Stimulated activated CD8-positive, alpha-beta memory T cell treated with anti-CD3 and anti-CD28 coated beads, Interleukin-4, amount 100 ng/mL, for 24 hours (primary cell): ENCODE measurements at places on chromosomes 1 and 21.

GRCh38 chr21:32122082-32122481, 156.8 kb downstream of the MIS18A start:
- DNase-seq = no peak

DNA sequence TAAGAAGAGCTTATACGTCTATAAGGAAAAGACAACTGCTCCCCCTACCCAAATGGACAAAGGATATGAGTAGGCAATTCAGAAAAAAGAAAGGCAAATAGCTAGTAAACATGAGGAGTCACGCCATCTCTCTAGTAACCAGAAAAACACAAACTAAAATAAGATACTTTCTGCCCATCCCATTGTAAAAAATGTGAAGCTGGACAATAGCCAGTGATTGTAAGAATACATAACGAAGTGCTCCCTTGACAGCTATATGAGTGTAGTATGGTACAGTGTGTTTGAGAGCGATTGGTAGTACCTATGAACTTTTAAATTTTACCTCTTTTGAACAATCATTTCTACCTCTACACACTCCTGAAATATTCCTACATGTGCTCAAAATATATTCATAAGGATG, 7.5 kb upstream of the GJA8 start:
- no peak for DNase-seq

GRCh38 chr1:45891087-45891486, 87.7 kb downstream of the MAST2 start:
- DNase-seq = no peak

DNA sequence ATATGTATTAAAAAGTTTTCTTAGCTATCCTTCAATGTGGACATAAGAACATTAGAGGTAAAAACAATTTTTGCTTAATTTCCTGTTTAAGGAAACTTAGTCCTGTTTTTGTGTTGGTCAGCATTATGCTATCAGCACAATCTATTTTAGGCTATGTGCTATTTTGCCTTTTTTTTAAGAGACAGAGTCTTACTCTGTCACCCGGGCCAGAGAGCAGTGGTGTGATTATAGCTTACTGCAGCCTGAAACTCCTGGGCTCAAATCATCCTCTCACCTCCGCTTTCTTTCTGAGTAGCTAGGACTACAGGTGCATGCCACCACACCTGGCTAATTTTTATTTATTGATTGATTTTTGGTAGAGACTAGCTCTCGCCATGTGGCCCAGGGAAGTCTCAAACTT, 199.1 kb upstream of the TMPRSS15 start:
- no peak for DNase-seq

DNA sequence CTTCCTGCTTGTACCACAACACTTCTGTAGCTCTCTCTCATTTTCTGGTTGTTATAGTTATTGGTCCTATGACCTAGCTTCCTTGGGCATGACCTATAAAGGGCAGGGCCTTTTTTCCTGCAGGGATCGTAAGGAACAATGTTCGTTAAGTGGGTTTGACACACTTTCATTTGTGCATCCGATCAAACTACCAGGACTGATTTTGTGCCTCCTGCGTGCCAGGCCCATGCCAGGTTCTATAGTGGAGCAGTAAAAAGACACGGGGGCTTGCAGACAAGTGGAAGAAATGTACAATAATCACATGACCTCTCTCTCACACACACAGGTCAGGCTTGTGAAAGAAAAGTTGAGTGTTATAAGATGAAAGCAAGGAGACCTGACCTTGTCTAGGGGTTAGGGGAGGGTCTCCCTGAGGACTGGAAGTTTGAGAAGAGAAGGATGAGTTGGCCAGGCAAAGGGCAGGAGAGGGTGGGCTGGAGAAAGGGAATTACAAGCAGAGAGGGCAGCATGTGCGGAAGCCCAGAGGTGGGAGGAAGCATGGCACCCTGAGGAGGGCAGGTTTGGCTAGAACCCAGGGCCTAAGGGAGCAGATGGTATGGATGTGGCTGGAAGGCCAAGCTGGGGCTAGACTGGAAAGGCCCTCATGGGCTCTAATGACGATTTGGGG, 145.4 kb downstream of the GRIK3 start:
- DNase-seq = no peak

DNA sequence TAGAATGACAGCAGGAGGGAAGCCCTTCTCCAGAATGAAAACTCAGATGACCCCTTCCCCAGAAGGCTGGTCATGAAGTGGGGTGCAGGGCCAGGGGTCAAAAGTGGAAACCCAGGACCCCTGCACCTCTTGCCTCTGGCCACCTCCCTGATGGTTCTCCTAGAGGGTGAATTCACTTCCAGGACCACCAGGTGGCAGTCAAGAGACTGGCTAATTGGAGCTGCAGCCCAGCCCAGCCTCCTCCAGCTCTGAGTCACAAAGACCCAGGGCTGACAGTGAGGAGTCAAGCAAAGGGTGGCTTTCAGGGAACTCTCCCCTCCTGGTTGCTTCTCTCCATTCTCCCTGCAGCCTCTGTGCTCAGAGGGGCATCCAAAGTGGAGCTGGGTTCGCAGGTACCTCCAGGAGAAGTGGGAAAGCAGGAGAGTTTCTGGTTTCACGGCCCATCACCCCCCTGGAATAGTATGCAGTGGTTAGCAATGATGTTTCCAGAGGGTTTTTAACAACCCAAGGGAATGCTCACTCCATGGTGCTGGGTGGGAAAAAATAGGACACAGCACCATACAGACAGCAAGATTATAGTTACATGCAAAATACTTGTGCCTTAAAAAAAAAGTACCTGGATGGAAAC, 6.1 kb upstream of the EPHB2 start:
- DNase-seq = peak; percentile 68

DNA sequence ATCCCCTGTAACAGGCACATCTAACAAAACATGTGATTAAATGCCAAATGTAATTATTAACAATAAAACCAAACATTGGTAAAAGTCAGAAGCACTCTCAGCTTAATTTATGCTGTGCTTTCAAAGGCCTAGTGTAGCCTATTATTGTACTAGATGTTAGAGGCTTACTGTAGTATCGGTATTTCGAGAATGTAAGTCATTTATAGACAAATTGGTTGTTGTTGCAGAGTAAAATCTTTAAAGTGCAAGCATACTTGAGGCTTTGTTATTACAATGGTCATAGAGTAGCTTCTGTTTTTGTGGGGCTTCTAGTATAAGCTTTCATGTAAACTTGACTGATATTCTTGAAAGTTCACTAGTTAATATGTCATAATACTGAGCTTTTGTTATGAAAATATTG, 965.8 kb downstream of the PLA2G4A start:
- no peak for DNase-seq

DNA sequence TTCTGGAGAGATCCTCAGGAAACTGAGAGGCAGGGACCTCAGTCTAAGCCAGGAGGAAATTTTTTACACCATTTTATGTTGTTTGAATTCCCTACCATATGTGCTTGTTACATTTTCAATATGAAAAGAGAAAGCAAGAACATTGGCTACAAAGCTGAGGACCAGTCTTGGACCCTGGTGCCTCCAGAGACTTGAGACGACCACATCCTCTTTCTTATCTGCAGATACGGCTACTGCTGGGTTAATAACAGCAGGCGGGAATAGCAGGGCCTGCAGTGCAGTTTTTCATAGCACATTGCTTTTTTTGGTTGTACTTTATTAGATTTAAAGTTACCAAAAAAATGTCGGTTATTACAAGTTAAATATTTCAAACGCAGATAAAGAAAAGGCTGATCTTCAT, 3.9 kb downstream of the KDM4A start:
- no peak for DNase-seq

GRCh38 chr1:224430511-224431113, 4.0 kb downstream of the WDR26 start:
- no peak for DNase-seq

DNA sequence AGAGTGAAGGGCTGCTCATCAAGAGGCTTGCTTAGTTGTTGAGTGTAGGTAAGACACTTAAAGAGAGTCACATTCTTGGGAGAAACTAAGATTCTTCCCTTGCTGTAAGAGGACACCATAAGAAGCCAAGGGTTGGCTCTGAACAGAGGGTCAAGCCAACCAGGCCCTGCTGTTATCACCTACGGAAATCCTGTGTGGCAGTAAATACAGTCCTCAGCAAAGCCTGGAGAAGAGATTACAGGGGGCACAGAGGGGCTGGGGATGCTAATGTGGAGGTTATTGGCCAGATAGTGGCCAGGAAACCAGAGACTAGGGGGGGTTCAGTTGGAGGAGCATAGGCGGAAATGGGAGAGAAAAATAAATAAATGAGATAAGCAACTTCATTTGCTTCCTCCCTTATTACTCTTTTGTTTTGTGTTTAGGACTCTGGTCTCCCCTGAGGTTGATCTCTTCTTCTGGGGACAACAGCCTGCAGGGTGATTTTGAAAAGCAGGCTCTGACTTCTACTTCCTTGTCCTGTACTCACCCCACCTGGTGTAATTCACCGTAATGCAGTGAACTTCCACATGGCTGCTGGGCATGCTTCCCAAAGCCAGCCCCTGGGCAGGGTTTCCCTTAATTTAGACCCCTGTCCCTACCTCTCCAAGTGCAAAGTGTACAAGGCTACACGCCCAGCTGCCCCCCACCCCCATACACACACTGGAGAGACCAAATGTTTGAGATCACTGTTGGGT, 40.9 kb downstream of the MTARC1 start:
- DNase-seq = no peak

DNA sequence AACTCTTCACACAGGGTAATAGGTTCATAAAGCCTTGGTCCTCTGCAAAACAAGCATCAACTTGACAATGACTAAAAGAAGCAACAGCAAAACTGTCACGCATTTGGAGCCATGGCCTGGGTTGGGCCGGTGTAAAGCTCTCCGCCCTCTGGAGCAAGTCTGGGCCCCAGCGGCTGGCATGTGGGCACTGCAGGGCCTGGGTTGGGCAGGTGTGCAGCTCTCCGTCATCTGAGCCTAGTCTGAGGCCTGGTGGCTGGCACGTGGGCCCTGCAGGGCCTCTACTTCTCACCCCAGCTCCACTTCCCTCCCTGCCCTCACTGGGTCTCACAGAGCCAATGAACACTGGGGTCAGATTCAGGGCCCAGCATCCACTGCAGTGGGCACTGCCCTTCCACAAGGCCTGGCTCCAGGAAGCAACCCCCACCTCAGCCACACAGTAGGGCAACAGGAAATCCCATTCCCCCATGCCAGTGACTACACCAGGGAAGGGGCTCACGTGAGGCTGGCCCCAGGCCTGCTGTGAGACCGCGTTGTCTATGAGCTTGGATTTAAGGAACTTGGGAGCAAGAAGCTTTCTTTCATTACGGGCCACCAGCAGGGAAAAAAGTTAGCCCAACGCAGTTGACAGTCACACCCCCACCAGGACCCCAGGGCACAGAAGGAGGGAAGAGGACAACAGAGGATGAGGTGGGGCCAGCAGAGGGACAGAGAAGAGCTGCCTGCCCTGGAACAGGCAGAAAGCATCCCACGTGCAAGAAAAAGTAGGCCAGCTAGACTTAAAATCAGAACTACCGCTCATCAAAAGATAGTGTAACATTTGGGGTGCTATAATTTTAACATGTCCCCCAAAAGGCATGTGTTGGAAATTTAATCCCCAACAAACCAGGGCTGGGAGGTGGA, 52.7 kb downstream of the NPHP4 start:
- no peak for DNase-seq

DNA sequence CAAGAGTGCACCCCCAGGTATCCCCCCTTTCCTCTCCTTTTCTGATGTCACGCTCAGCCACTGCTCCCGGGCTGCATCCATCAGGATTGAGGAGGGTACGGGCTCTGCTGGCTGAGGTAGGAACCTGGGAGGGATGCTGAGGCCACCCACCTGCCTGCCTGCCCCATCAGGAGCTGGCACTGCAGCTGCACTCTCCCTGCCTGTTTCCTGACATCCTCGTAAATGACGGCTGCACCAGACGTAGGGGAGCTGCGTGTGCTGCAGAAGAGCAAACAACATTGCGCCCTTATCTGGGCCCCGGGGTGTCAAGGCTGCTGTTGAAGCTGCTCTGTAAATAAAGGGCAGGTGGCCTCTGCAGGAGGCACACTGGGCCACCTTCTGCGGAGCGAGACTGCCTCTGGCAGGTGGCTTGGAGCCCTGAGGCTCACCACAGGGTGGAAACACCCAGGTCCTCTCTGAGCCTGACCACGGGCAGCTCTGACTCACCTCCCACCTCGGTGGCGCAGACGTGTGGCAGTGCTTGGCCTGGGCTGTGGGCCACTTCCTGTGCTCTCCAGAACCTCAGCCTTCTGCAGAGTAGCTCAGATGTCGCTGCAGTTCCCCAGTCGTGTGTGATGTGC, 30.9 kb downstream of the SNAP47 start:
- peak; percentile 66 for DNase-seq

DNA sequence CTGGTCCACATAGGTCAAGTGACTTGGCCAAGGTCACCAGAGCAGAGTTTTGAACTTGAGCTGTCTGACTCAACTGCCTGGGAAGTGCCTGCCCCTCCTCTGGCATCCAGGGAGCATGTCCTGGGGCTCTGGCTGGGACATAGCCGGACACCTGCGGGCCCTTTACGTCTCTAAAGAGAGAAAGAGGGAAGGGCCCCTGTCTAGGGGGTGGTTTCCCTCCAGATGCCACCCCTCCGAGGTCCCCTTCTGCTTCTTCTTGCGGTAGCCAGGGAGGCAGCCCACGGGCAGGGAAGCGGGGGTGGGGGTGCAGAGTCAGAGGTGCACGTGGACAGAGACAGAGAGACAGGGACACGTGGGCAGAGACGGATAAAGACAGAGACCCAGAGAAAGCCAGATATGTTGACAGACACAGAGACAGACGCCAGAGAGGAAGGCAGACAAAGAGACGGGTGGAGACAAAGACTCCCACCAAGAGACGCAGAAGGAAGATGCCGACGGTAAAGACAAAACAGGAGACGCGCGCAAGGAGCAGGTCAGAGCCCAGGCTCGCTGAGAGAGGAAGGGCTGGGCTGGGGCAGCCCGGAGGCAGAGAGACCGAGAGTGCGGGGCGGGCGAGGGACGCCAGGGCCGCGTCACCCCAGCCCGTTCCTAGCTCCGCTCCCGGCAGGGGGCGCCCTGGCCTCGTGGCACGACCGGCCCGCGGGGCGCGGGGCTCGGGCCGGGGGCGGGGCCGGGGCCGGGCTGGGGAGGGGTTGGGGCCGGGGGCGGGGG, 458 bp upstream of the ALPL start:
- peak; percentile 55 for DNase-seq

GRCh38 chr1:25672763-25673409, 56.3 kb downstream of the MAN1C1 start:
- no peak for DNase-seq

DNA sequence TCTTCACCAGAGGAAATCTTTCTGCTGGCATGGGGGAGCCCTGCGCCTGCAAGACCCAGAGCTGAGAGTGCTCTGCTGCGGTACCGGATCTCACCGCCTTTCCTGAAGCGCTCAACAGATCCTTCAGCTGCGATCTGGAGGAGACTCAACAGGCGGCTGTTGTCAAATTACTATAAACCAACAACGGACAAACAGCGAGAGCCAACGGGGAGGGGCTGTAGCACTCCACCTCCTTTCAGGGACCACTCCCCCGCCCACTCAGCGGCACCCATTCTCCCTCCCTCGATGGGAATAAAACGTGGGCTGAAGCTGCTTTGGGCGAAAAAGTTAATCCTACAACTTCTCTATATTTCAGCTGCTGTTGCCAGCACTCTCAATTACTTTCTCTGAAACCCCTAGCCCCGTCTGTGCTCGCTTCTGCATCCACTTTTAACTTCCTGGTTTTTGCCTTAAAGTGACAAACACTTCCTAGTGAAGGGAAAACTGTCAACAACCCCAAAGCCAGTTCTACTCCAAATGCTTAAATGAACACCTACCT, at the start of gene FMO5:
Gene FMO5 (minus strand): TSS at position 147 of the 538 bp plus-strand sequence. CDS start 310 bp downstream, outside the sequence.
- DNase-seq = peak; percentile 26
